Progenitor cell of endocrine pancreas (in vitro differentiated cells): ENCODE measurements at places on chromosomes 3 and 15.

GRCh38 chr3:196988241-196989029 lies 19.8 kb upstream of the PIGZ start:
- no peak overlapping the region for H3K27ac ChIP-seq
- DNase-seq = no peak
- H3K4me1 ChIP-seq = peaks cover 10% of the 10 kb centered on the region
- H3K4me3 ChIP-seq = no peak overlapping the region
- no peaks in the 10 kb centered on the region for H3K36me3 ChIP-seq
- no peaks in the 10 kb centered on the region for H3K27me3 ChIP-seq

GRCh38 chr15:28948036-28948435 lies 62.3 kb downstream of the APBA2 start:
- H3K4me3 ChIP-seq = no peak overlapping the region
- H3K27ac ChIP-seq = no peak overlapping the region
- no peaks in the 10 kb centered on the region for H3K27me3 ChIP-seq
- no peak for DNase-seq

DNA sequence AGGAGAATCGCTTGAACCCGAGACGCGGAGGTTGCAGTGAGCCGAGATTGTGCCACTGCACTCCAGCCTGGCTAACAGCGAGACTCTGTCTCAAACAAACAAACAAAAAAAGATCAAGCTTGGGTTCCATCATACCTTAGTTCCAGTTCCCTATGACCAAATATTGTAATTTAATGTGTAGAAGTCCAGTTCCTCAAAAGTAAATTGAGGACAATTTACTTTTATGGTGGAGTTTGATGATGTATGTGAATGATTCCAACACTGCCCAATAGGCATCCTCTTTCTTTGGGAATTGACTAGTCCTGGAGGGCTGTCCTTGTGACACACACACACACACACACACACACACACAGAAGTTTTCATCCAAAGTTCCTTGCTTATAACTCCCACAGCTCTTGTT lies 2.8 kb upstream of the PKM start:
- no peak overlapping the region for H3K4me3 ChIP-seq
- no peak for DNase-seq
- H3K27ac ChIP-seq = no peak overlapping the region
- peaks cover 1% of the 10 kb centered on the region for H3K36me3 ChIP-seq
- H3K4me1 ChIP-seq = peaks cover 24% of the 10 kb centered on the region

DNA sequence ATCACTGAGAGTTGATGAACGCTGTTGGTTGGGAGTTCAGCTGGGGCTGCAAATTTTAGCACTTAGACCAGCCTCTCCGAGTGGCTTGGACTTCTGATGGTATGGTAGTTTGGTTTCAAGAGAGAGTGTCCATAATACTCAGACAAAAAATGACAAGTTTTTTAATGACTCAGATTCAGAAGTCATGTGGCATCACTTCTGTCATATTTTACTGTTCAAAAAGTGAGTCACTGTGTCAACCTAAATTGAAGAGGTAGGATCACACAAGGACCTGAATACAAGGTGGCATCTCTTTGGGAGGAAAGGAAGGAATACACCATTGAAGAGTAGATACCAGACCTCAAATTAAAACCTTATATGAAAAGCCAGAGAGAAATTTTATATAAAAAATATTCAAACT lies 99.1 kb upstream of the CHMP2B start:
- no peaks in the 10 kb centered on the region for H3K4me1 ChIP-seq
- no peak for DNase-seq
- no peak overlapping the region for H3K27ac ChIP-seq
- no peaks in the 10 kb centered on the region for H3K36me3 ChIP-seq
- H3K27me3 ChIP-seq = no peaks in the 10 kb centered on the region

DNA sequence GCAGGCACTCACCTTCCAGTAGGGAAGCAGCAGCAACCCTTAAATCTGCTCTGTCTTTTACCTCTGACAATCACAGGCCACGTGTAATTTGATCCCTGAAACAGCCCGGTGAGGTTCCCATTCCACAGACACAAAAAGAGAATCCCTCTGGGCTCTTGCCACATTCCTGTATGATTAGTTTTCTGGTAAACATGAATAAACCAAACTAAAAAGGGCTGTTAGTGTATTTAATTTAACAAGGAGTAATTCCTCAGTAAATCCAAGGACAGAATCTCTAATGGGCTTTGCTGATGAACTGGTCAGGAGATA lies 186.9 kb downstream of the FAM43A start:
- DNase-seq = no peak
- H3K36me3 ChIP-seq = no peaks in the 10 kb centered on the region
- H3K4me1 ChIP-seq = peaks cover 34% of the 10 kb centered on the region
- peaks cover 25% of the 10 kb centered on the region for H3K27me3 ChIP-seq

- DNase-seq = no peak
- H3K36me3 ChIP-seq = no peaks in the 10 kb centered on the region
- no peaks in the 10 kb centered on the region for H3K27me3 ChIP-seq
- H3K4me3 ChIP-seq = no peak overlapping the region
- H3K4me1 ChIP-seq = no peaks in the 10 kb centered on the region
Observed at GRCh38 chr3:191094057-191094845, 104.8 kb upstream of the OSTN start.

GRCh38 chr3:4522947-4523346 lies 29.8 kb downstream of the ITPR1 start:
- no peak for DNase-seq
- H3K27me3 ChIP-seq = no peaks in the 10 kb centered on the region
- no peaks in the 10 kb centered on the region for H3K36me3 ChIP-seq
- H3K27ac ChIP-seq = no peak overlapping the region

DNA sequence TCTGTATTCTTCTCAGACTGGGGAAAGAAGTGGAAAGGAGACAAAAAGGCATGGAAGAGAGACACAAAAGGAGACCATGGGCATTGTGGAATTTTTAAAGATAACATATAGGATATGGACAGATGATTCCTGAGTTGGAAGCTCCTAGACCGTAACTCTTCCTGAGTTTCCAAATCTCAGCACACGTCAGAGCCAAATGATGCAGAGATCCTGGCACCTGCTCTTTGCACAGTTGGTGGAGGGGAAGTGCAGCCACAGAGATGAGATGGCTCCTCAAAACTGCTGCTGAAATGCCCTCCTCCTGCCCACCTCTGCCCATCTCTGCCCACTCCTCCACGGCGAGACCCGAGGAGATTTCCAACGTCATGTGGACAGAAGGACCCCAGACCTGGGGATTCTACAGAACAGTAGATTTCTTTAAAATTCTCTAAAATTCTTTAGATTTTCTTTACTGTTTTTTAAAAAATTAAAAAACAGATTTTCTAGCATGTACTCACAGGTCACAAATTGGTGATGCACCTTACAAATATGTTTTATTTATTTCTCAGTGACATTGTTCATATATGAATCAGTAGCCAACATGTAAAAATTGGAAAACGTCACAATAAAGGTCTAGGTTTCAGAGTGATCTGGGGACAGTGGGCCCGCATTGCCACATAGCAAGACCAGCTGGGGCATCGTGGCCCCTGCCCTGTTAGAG lies 8.1 kb downstream of the CPN2 start:
- H3K36me3 ChIP-seq = no peaks in the 10 kb centered on the region
- DNase-seq = no peak
- peaks cover 20% of the 10 kb centered on the region for H3K27me3 ChIP-seq
- no peak overlapping the region for H3K4me3 ChIP-seq
- no peak overlapping the region for H3K27ac ChIP-seq

GRCh38 chr15:41843571-41843970 lies 4.9 kb downstream of the PLA2G4B start:
- no peak overlapping the region for H3K4me3 ChIP-seq
- peaks cover 9% of the 10 kb centered on the region for H3K36me3 ChIP-seq
- no peak overlapping the region for H3K27ac ChIP-seq
- no peaks in the 10 kb centered on the region for H3K4me1 ChIP-seq
- no peaks in the 10 kb centered on the region for H3K27me3 ChIP-seq
- DNase-seq = no peak

GRCh38 chr3:31958701-31959152 lies 22.3 kb downstream of the OSBPL10 start:
- H3K27ac ChIP-seq = no peak overlapping the region
- no peaks in the 10 kb centered on the region for H3K36me3 ChIP-seq

- H3K27ac ChIP-seq = no peak overlapping the region
- no peak overlapping the region for H3K4me3 ChIP-seq
- no peaks in the 10 kb centered on the region for H3K4me1 ChIP-seq
- DNase-seq = no peak
- no peaks in the 10 kb centered on the region for H3K36me3 ChIP-seq
- peaks cover 49% of the 10 kb centered on the region for H3K27me3 ChIP-seq
Observed at GRCh38 chr15:89349206-89349558, 14.6 kb upstream of the POLG start.

- H3K27ac ChIP-seq = no peak overlapping the region
- peaks cover 5% of the 10 kb centered on the region for H3K36me3 ChIP-seq
- H3K27me3 ChIP-seq = no peaks in the 10 kb centered on the region
- no peak for DNase-seq
Observed at GRCh38 chr15:42879443-42879842, 41.1 kb downstream of the TTBK2 start.

GRCh38 chr3:194280777-194281176 lies 70.4 kb downstream of the CPN2 start:
- DNase-seq = no peak
- H3K27me3 ChIP-seq = peaks cover 14% of the 10 kb centered on the region
- H3K4me1 ChIP-seq = peaks cover 13% of the 10 kb centered on the region
- no peak overlapping the region for H3K4me3 ChIP-seq
- no peaks in the 10 kb centered on the region for H3K36me3 ChIP-seq

- no peaks in the 10 kb centered on the region for H3K27me3 ChIP-seq
- H3K4me1 ChIP-seq = peaks cover 9% of the 10 kb centered on the region
- DNase-seq = no peak
- no peaks in the 10 kb centered on the region for H3K36me3 ChIP-seq
Observed at GRCh38 chr3:34995796-34996430, 643.4 kb upstream of the ARPP21 start.

DNA sequence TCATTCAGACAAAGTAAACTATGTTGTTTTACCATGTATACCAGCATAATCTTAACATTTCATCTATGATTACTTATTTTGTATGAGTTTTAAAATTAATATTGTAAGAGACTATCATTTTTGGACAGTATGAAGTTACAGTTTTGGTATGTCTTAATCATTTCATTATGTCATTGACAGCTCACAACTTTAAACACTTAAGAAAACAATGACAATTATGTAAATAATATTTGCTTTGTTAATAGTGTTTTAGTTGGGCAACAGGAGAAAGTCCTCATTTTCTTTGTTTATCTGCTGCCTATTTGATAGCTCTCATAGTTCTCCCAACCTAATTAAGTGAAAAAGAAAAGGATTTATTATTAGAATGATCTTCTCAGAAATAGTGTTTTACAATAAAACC lies 80.2 kb downstream of the MEF2A start:
- H3K27ac ChIP-seq = no peak overlapping the region
- no peak overlapping the region for H3K4me3 ChIP-seq
- peaks cover 42% of the 10 kb centered on the region for H3K36me3 ChIP-seq

DNA sequence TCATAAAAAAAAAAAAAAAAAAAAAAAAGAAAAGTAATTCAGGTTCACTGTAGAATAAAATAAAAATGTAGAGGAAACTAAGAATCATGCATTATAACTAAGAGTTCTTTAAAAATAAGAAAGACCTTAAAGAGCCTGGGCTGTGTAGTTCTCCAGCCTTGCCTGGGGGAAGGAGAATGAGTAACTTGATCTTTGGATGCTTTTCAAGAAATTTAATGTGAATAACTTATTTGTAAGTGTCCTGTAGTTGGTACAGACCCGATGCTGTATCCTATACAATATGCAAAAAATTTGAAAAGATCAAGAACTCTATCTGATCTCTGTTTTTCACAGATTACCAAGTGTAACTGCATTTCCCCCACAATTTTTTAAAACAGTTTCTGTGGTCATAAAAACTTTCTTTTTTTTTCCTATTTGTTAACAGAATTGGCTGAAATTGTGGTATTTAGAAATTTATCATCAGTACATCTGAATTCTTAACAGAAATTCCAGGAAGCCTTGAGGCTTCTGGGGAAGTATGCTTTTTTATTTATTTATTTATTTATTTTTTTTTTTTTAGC lies 195.3 kb downstream of the THRB start:
- DNase-seq = no peak
- H3K27ac ChIP-seq = no peak overlapping the region
- H3K4me1 ChIP-seq = no peaks in the 10 kb centered on the region
- H3K27me3 ChIP-seq = no peaks in the 10 kb centered on the region

DNA sequence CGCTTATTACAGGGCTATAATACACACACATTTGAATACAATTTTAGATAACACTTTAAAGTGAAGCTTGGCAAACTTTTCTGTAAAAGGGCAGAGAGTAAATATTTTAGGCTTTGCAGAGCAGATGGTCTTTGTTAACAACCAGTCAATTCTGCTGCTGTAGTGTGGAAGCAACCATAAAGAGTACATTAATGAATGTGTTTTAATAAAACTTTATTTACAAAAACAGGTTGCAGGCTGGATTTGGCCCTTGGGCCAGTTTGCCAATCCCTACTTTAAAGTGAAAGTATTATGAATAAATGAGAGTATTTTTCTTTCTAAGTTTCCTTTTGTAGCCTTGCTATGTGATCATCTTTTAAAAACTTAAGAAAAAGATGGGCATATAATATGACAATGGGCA lies 20.7 kb upstream of the ANKRD34C start:
- H3K4me1 ChIP-seq = no peaks in the 10 kb centered on the region
- no peak overlapping the region for H3K4me3 ChIP-seq
- no peak for DNase-seq
- no peak overlapping the region for H3K27ac ChIP-seq
- peaks cover 6% of the 10 kb centered on the region for H3K27me3 ChIP-seq

DNA sequence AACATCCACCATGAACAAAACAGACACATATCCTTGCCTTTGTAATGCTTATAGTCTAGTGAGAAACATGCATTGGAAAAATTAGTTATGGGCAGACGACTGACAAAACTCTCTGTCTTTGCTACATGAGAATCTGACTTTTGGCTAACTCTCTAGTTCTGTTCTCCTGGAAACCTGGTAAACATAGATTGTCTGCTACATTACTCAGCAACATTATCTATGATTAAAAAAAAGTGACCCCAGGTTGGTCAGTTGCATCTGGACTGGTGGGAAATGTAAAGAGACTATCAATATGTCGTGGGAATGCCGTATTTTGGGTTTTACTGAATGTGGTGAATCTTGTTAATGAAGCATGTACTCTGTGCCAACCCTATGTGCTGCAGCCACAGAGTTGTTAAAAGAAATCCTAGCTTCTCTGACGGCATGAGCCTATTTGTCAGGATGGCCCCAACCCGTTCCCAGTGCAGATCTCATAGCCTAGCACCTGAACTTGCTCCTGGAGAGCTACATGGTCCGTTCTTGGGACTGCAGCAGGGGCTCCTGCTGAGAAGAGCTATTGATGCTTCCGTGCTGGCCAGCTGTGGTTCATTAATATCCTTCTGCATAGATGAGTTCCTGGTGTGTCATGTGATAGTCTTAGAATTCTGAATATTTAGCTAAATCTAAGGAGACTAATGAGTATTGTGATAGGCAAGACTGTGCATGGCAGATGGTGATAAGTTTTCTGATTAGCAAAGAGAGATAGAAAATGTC lies 311.7 kb upstream of the ZNF717 start:
- H3K36me3 ChIP-seq = no peaks in the 10 kb centered on the region
- H3K27me3 ChIP-seq = no peaks in the 10 kb centered on the region
- no peak overlapping the region for H3K4me3 ChIP-seq
- H3K4me1 ChIP-seq = no peaks in the 10 kb centered on the region
- no peak overlapping the region for H3K27ac ChIP-seq

GRCh38 chr3:10706156-10706739 lies 109.8 kb upstream of the SLC6A11 start:
- DNase-seq = no peak
- peaks cover 4% of the 10 kb centered on the region for H3K4me1 ChIP-seq
- H3K27ac ChIP-seq = no peak overlapping the region
- H3K27me3 ChIP-seq = peaks cover 92% of the 10 kb centered on the region
- no peak overlapping the region for H3K4me3 ChIP-seq
